ENCODE measurements at places on chromosomes 6 and 20.

- peaks cover 20% of the 10 kb centered on the region for H3K36me3 ChIP-seq
- no peaks in the 10 kb centered on the region for H3K27me3 ChIP-seq
- peak overlapping the region; percentile 56 for H3K4me3 ChIP-seq
- peaks cover 73% of the 10 kb centered on the region for H3K4me1 ChIP-seq
These were observed 12.7 kb downstream of the PANK2 start for GRCh38 chr20:3901706-3902440.

DNA sequence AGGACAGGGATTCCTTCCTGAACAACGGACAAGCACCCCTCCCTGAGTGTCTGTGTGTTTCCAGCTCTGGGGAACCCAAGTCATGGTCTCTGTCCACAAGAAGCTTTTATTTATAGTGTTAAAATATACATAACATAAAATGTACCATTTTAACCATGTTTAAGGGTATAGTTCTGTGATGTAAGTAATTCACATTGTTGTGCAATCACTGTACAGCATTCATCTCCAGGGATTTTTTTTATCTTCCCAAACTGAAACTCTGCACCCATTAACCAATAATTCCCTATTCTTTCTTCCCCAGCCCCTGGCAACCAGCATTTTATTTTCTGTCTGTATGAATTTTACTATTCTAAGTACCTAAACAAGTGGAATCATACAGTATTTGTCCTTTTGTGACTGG lies 84.2 kb downstream of the FOXF2 start:
- H3K4me1 ChIP-seq: no peaks in the 10 kb centered on the region
- H3K4me3 ChIP-seq: no peak overlapping the region
- no peak for DNase-seq
- H3K36me3 ChIP-seq: no peaks in the 10 kb centered on the region
- H3K27me3 ChIP-seq: peaks cover 37% of the 10 kb centered on the region

GRCh38 chr6:45072016-45072415 lies 256.1 kb upstream of the RUNX2 start:
- H3K27me3 ChIP-seq: no peaks in the 10 kb centered on the region
- no peak overlapping the region for H3K27ac ChIP-seq
- H3K36me3 ChIP-seq: no peaks in the 10 kb centered on the region
- no peak overlapping the region for H3K4me3 ChIP-seq
- DNase-seq: no peak

DNA sequence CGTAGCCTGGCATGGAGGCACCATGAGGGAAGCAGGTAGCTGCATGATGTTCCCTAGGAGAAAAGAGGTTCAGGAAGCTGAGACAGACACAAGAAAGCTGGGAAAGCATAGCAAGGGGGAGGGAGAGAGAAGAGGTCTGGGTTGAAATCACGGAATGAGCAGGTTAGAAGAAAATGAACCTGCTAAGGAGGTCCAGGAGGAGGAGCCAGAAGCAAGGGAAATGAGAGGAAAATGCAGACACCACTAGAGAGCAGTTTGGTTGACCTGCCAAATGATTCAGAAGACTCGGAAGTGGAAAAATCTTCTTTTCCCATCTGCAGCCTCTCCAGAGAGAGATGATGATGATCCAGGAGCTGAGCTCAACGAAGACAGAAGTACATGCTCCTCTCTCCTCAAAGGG lies 70.9 kb downstream of the VIP start:
- peaks cover 25% of the 10 kb centered on the region for H3K27me3 ChIP-seq
- H3K4me3 ChIP-seq: no peak overlapping the region
- H3K27ac ChIP-seq: no peak overlapping the region
- no peaks in the 10 kb centered on the region for H3K4me1 ChIP-seq
- H3K36me3 ChIP-seq: no peaks in the 10 kb centered on the region

- no peak overlapping the region for H3K4me3 ChIP-seq
- peaks cover 79% of the 10 kb centered on the region for H3K27me3 ChIP-seq
- H3K27ac ChIP-seq: no peak overlapping the region
- no peaks in the 10 kb centered on the region for H3K4me1 ChIP-seq
These were observed 101.6 kb upstream of the SNX9 start for GRCh38 chr6:157721426-157721825.

DNA sequence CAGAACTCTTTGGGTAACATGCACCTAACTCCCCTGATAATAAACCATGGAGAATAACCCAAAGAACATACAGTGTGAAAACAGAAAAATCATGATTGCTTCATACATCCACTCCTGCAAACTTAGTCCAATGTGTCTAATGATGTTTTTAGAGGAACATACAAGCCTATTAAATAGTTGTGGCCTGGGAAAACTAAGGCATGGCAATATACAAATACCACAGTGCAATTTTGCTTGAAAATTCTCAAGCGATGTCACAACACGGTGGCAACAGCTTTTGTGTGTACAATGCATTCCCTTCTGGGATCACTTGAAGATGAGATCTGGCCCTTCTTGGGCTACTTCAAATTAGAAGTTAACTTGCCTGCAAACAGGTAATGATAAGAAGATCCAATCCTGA lies 16.7 kb downstream of the MAP3K5 start:
- H3K4me3 ChIP-seq: no peak overlapping the region
- peaks cover 19% of the 10 kb centered on the region for H3K36me3 ChIP-seq
- no peak for DNase-seq
- H3K27ac ChIP-seq: no peak overlapping the region
- peaks cover 34% of the 10 kb centered on the region for H3K4me1 ChIP-seq
- H3K27me3 ChIP-seq: no peaks in the 10 kb centered on the region

DNA sequence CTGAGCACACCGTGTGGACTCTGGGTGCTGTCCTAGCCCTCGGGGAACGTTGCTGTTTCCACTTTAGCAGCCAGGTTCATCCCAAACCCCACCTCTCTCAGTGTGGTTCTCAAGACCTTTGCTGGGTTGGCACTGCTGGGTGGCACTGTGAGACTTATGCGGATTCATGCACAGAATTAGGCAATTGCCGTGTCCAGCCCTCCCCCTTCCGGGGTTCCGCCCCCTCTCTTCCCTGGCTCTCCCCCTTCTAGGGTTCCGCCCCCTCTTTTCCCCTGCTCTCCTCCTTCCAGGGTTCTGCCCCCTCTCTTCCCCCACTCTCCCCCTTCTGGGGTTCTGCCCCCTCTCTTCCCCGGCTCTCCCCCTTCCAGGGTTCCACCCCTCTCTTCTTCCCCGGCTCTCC lies 39.8 kb upstream of the SLCO4A1 start:
- peaks cover 15% of the 10 kb centered on the region for H3K4me1 ChIP-seq
- no peak for DNase-seq
- no peaks in the 10 kb centered on the region for H3K36me3 ChIP-seq
- peaks cover 7% of the 10 kb centered on the region for H3K27me3 ChIP-seq
- peak overlapping the region; percentile 88 for H3K27ac ChIP-seq
- H3K4me3 ChIP-seq: peak overlapping the region; percentile 87

- H3K4me3 ChIP-seq: no peak overlapping the region
- no peak for DNase-seq
- H3K27ac ChIP-seq: no peak overlapping the region
- no peaks in the 10 kb centered on the region for H3K27me3 ChIP-seq
- no peaks in the 10 kb centered on the region for H3K36me3 ChIP-seq
These were observed 96.7 kb upstream of the LAMP5 start for GRCh38 chr20:9417665-9418064.

- no peak overlapping the region for H3K27ac ChIP-seq
- H3K4me1 ChIP-seq: no peaks in the 10 kb centered on the region
- H3K36me3 ChIP-seq: no peaks in the 10 kb centered on the region
- no peak overlapping the region for H3K4me3 ChIP-seq
- DNase-seq: no peak
These were observed 9.2 kb downstream of the OR2A4 start for GRCh38 chr6:131692031-131692430.

- DNase-seq: no peak
- no peaks in the 10 kb centered on the region for H3K4me1 ChIP-seq
- H3K27me3 ChIP-seq: peaks cover 34% of the 10 kb centered on the region
- no peak overlapping the region for H3K27ac ChIP-seq
- no peak overlapping the region for H3K4me3 ChIP-seq
- H3K36me3 ChIP-seq: peaks cover 2% of the 10 kb centered on the region
These were observed 22.1 kb downstream of the PBOV1 start for GRCh38 chr6:138196122-138196738.

DNA sequence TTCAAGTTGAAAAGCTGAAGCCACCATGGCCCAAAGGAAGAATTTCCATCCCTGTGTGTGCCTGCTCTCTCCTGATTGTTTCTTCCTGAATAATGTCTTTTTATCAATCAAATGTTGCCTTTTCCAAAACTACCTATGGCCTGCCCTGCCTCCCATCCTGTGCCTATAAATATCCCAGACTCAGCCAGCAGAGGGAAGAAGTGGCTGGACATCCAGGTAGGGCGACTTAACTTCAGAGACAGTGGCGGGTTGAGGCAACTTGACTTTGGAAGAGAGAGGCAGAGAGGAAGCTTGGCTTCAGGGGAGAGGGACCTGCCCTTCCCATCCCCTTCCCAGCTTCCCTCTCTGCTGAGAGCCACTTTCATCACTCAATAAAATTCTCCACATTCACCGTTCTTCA lies 133.0 kb downstream of the LCA5 start:
- H3K4me1 ChIP-seq: no peaks in the 10 kb centered on the region
- H3K27me3 ChIP-seq: no peaks in the 10 kb centered on the region
- H3K36me3 ChIP-seq: no peaks in the 10 kb centered on the region
- no peak overlapping the region for H3K27ac ChIP-seq

DNA sequence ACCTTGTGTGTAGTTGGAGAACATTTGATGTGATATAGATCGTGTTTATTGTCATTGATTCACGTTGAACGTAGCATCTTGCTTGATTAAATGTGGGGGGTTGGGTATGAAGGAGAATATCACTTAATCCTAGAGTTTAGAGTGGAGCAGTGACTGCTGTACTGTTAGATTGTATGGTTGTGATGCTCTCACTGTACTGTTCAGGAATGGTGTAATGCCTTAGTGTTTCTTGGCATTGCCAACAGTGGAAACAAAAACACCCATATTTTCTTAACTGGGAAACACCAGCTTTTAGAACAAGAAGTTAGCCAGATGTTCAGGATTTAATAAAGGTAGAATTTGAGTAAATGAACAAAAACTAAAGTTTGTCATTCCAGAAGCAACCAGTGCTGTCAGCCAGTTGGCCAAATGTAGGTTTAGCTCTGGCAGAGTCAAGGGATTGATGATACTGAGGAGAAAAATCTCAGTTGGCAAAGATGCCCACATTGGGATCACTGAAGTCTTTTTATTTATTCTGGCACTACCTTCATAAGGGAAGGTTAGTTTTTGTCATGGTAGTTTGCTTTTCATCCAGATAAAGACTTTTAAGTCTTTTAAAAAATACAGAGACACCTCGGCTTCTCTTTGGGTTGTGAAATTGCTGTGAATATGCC lies 129.9 kb downstream of the JARID2 start:
- no peak overlapping the region for H3K4me3 ChIP-seq
- H3K4me1 ChIP-seq: peaks cover 39% of the 10 kb centered on the region
- peaks cover 7% of the 10 kb centered on the region for H3K36me3 ChIP-seq
- DNase-seq: no peak
- H3K27me3 ChIP-seq: no peaks in the 10 kb centered on the region

DNA sequence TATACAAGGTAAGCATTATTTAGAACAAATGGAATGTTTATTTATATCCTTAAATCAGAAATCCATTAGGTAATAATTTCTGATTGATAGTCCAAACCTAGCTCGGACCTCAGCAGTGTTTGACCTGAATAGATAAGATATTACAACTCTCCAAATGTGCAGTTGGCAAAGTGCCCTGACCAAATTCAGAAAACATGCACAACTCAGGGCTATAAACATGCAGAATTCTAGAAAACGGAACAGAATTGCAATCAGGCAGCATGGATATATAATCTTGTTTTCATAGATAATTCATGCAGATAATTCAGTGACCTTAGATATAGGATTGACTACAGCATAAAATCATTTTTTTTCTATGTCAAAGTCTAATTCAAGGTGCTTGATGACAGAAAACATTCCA lies 626.6 kb upstream of the CITED2 start:
- H3K4me1 ChIP-seq: no peaks in the 10 kb centered on the region
- no peaks in the 10 kb centered on the region for H3K36me3 ChIP-seq
- DNase-seq: no peak
- H3K27me3 ChIP-seq: no peaks in the 10 kb centered on the region
- H3K4me3 ChIP-seq: no peak overlapping the region

- DNase-seq: no peak
- no peaks in the 10 kb centered on the region for H3K4me1 ChIP-seq
- H3K36me3 ChIP-seq: no peaks in the 10 kb centered on the region
- H3K27ac ChIP-seq: no peak overlapping the region
- H3K27me3 ChIP-seq: peaks cover 6% of the 10 kb centered on the region
These were observed 1009.7 kb upstream of the GJE1 start for GRCh38 chr6:141123049-141123448.

- no peak overlapping the region for H3K4me3 ChIP-seq
- H3K4me1 ChIP-seq: no peaks in the 10 kb centered on the region
- H3K27ac ChIP-seq: no peak overlapping the region
- H3K36me3 ChIP-seq: no peaks in the 10 kb centered on the region
- no peak for DNase-seq
- no peaks in the 10 kb centered on the region for H3K27me3 ChIP-seq
These were observed 67.8 kb downstream of the TIAM2 start for GRCh38 chr6:155062866-155063341.

GRCh38 chr6:73866305-73866704 lies 170.3 kb downstream of the CD109 start:
- H3K27ac ChIP-seq: no peak overlapping the region
- DNase-seq: no peak
- peaks cover 1% of the 10 kb centered on the region for H3K27me3 ChIP-seq

- peaks cover 34% of the 10 kb centered on the region for H3K36me3 ChIP-seq
- no peak overlapping the region for H3K4me3 ChIP-seq
- peaks cover 33% of the 10 kb centered on the region for H3K4me1 ChIP-seq
These were observed 3.1 kb downstream of the TPMT start for GRCh38 chr6:18151801-18152200.

GRCh38 chr6:122422614-122423267 lies 23.3 kb downstream of the HSF2 start:
- no peaks in the 10 kb centered on the region for H3K27me3 ChIP-seq
- no peak overlapping the region for H3K27ac ChIP-seq
- no peak overlapping the region for H3K4me3 ChIP-seq
- no peaks in the 10 kb centered on the region for H3K4me1 ChIP-seq
- peaks cover 7% of the 10 kb centered on the region for H3K36me3 ChIP-seq
- no peak for DNase-seq

- no peaks in the 10 kb centered on the region for H3K36me3 ChIP-seq
- H3K27ac ChIP-seq: no peak overlapping the region
- no peaks in the 10 kb centered on the region for H3K4me1 ChIP-seq
- DNase-seq: no peak
These were observed 26.4 kb upstream of the BMP5 start for GRCh38 chr6:55901765-55902270.

DNA sequence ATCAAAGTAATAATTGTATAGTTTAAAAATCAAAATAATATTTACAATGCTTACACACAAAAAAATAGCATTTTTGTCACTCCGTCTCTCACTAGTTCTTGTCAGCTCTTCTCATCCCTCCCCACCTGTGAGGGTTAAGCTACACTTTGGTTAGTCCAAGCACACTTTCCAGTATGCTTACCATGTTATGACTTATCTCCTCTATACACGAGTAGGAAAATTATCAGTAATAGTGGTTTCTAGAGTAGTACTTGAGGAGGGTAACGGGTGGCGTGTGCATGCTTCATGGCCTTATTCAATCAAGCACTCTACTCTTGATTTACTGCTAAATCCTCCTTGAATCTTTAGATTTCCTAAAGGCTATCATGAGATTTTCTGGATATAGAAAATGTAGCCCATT lies 443.7 kb downstream of the UTRN start:
- H3K27me3 ChIP-seq: no peaks in the 10 kb centered on the region
- no peak overlapping the region for H3K27ac ChIP-seq
- H3K4me1 ChIP-seq: peaks cover 14% of the 10 kb centered on the region

- H3K27ac ChIP-seq: no peak overlapping the region
- peaks cover 29% of the 10 kb centered on the region for H3K27me3 ChIP-seq
- H3K36me3 ChIP-seq: no peaks in the 10 kb centered on the region
- peaks cover 5% of the 10 kb centered on the region for H3K4me1 ChIP-seq
These were observed 14.8 kb upstream of the CALHM6 start for GRCh38 chr6:116446399-116446798.

Measured in effector memory CD8-positive, alpha-beta T cell (primary cell).